ENCODE measurements at places on chromosomes 5 and 9. TPM values are rescaled to one million over a fixed set of nuclear protein-coding genes. Genes with fewer than 3 reads are reported as not detected.

The RNF20 gene
- 38.4 TPM for total RNA-seq

DNA sequence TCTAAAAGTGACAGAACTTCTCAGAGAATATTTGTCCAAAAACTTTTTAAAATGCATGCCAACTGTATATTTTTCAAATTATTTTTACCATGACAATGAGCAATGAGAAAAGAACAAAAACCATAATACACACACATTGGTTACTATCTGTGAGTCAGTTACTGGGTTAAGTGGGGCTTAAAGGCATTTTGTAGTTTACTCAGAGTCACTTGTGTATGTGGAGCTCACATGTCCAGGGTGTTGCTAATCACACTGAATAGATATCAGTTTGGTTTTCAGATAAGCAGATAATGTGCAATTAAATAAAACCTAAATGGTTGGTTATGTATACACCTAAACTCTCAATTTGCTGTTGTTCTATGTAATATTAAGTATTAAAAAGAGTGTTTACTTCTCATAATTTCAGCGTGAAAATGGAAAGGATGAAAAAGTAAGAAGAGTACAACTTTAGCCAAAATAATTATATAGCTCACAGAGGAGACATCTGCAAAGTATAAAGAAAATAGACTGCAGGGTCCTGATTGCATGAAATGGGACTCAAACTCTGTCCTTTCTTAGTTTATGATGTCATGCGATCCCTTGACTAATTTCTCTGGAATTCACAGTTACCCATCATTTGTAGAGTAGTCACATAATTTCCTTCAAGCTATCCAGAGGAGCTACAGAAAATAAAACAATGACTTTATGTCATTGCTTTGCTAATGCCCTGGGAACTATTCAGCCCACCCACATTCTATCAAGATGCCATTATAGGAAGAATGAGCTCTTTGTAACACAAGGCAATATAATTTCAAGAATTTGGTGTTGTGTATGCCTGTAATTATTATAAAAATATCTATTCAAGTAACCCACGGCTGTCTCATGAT lies 388.0 kb upstream of the ZNF608 start:
- peak; percentile 42 for DNase-seq

DNA sequence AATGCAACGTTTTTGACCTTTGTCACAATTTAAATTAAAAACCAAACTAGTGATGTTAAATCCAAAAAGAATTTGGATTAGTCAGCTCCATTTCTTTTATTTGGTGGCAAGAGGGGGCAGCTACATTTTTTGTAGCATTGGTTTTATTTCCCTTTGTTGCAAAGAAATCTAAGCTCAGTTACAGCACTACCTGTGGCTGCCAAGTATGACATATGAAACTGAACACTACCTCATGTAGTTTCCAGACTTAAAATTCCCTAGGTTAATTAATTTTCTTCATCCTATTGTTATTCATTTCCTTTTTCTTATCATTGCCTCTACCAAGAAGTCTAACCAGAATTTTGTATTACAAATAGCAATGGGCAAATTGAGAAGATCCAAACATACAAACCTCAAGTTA lies 393.5 kb downstream of the BRINP1 start:
- DNase-seq: no peak

DNA sequence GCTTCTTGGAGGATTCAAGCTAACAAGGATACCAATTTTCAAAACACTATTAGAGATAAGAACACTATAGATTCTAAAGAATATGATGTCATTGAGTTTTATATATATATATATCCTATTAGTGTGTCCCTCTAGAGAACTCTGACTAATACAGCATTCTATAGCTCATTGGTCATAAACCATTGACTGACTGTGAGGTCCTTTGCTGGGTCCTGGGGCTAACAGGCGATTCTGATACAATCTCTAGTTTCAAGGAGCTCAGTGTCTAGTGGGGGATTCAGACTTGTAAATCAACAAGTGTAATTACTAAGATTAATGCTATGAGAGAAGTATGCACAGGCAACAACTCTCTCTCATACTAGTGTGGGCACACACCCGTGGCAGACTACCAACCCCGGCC lies 234.5 kb downstream of the DENND1A start:
- no peak for DNase-seq

- peak; percentile 97 for DNase-seq
Measured at GRCh38 chr5:9924614-9925013, 294.5 kb upstream of the TAS2R1 start.
